ENCODE measurements at places on chromosomes 2 and 18. TPM values are rescaled to one million over a fixed set of nuclear protein-coding genes. Genes with fewer than 3 reads are reported as not detected.

The RMND5A gene
- total RNA-seq = 39.4 TPM

The OR6B2 gene
- not detected for total RNA-seq

The EDAR gene
- not detected for total RNA-seq

The POLR1A gene
- total RNA-seq = 11.3 TPM

The AKAIN1 gene
- total RNA-seq = not detected

The PARD6G gene
- total RNA-seq = 4.6 TPM

The SPR gene
- 33.8 TPM for total RNA-seq

The PRKCE gene
- total RNA-seq = 4.4 TPM

The LDAH gene
- total RNA-seq = 17.9 TPM

The TRAPPC8 gene
- 29.1 TPM for total RNA-seq

The PJVK gene
- not detected for total RNA-seq

The SKA1 gene
- 0.73 TPM for total RNA-seq

The C2orf81 gene
- not detected for total RNA-seq

The SH2D6 gene
- total RNA-seq = not detected

The IL1RN gene
- total RNA-seq = 0.77 TPM

The UNC50 gene
- total RNA-seq = 46.0 TPM

The PIEZO2 gene
- total RNA-seq = 1.8 TPM

The MAB21L4 gene
- total RNA-seq = not detected

The CNPPD1 gene
- 42.9 TPM for total RNA-seq

The REG3A gene
- total RNA-seq = not detected

The SULT1C4 gene
- 12.4 TPM for total RNA-seq

The FBXO48 gene
- total RNA-seq = 1.5 TPM

The ZNF513 gene
- 0.88 TPM for total RNA-seq

The PRSS56 gene
- not detected for total RNA-seq

The DCDC2C gene
- not detected for total RNA-seq

The SERPINB10 gene
- not detected for total RNA-seq

The ACTG2 gene
- total RNA-seq = 1,273 TPM

The FAM117B gene
- 14.0 TPM for total RNA-seq

The ALPP gene
- total RNA-seq = 0.62 TPM

The PLGLB1 gene
- 7.5 TPM for total RNA-seq

The MAIP1 gene
- 16.9 TPM for total RNA-seq

The BCL2 gene
- total RNA-seq = 61.1 TPM

The RBFA gene
- total RNA-seq = 18.2 TPM

The AGXT gene
- not detected for total RNA-seq

The POTEI gene
- not detected for total RNA-seq

The DAW1 gene
- 2.5 TPM for total RNA-seq
